ENCODE measurements at places on chromosomes 4 and X.

DNA sequence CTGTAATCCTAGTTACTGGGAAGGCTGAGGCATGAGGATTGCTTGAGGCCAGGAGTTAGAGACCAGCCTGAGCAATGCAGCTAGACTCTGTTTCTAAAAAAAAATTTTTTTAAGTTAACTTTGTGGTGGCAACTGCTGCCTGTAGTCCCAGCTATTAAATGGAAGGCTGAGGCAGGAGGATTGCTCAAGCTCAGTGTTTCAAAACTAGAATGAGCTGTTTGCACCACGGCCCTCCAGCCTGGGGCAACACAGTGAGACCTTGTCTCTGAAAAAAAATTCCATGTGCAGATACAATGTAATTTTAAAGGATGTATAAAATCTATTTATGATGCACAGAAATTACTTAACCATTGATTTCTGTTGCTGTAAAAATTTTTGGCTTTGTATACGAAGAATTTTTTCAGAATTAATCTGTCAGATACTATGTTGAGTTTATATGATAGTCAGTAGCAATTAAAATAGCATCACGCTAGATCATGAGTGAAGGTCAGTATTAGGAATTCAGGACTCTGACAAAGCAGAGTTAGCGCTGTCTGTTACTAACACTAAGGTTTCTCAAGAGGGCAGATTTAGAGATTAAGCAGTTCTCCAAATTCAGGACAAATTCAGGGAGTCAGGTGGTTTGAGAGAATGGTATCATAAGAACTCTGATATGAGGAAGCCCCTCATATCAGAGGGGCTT lies 8.3 kb upstream of the AGA start:
- no peak for DNase-seq

DNA sequence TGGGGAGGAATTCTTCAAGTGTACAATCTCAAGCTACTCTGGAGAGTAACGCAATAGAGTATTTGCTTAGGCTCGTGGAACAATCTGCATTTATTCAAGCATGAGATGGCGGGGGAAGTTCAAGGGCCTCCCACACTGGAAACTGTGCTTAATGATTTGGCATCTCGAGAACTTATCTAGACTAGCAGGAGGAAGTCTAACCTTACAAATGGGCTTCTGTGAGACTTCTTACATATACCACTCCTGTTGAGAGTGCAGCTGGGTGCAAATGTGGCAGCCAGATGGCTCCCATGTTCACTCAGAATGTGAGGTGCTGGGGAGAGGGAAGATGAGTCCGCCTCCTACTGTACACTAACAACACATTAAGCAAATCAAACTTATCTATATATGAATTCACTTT lies 29.3 kb upstream of the PTPN13 start:
- no peak for DNase-seq

DNA sequence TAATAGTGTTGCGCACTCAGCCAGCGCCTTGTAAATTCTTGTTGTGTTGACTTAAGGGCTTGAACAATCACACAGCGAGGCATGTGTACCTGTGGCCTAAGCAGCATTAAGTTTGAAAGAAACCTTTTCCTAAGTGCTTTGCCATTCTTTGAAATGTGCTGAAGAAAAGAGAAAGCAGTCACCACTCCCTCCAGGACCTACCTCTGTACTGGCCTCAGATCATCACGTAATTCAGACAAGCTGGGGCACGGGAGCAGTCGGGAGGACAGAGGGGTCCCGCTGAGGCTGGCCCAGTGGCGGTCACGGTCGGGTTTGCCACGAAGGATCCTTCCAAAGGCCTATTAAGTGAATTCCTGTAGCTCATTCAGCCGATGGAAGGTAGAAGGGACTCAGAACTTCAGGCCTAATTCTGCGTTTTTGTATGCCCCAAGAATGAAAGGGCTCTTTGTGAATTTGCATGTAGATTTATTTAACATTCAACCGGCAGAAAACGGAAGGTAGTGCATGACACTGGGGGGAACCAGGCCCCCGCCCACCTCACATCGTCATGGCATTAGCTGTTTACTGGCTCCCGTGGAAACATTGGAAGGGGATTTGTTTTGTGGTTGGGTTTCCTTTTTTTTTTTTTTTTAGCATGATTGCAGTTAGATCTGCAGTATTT lies 106.3 kb downstream of the TRAPPC11 start:
- DNase-seq, result no peak

- no peak for DNase-seq
These were observed 3.5 kb upstream of the FGFR3 start for GRCh38 chr4:1789552-1789951.

GRCh38 chr4:40990236-40990898 lies 224.0 kb downstream of the APBB2 start:
- DNase-seq, result peak; percentile 54

- DNase-seq, result no peak
These were observed 2.9 kb upstream of the PTCHD1 start for GRCh38 chrX:23331701-23332100.

DNA sequence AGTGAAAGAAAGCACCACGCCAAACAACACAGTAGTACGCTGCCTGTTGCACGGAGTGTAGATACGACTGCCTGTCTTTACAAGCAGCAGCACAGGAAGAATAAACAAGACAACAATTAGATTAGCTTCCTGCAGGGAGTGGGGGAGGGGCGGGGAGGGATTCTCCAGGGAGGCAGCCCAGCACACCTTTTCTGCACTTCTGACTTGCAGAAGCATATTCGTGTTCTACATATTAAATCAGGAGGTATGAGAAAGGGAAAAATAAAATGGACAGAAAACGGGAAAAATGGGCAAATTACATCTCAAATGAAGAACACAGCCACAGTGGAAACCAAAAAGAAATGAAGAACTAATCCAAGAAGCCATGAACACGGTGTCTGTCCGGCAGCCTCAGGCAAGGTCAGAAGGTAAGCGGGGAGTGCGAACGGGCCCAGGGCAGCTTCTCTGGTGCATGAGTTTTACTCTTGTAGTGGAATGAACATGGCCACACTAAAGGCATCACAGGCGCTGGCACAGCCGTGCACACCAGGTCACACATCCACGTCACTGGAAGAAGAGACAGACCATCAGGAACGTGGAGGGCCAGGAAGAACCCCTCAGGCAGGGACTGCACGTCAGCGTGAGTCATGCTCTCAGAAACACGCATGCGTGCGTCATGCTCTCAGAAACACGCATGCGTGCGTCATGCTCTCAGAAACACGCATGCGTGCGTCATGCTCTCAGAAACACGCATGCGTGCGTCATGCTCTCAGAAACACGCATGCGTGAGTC lies 20.1 kb upstream of the ADRA2C start:
- no peak for DNase-seq

GRCh38 chr4:123836851-123837595 lies 440.4 kb downstream of the SPRY1 start:
- DNase-seq, result no peak

GRCh38 chr4:55727746-55728145 lies 91.6 kb upstream of the NMU start:
- peak; percentile 9 for DNase-seq

DNA sequence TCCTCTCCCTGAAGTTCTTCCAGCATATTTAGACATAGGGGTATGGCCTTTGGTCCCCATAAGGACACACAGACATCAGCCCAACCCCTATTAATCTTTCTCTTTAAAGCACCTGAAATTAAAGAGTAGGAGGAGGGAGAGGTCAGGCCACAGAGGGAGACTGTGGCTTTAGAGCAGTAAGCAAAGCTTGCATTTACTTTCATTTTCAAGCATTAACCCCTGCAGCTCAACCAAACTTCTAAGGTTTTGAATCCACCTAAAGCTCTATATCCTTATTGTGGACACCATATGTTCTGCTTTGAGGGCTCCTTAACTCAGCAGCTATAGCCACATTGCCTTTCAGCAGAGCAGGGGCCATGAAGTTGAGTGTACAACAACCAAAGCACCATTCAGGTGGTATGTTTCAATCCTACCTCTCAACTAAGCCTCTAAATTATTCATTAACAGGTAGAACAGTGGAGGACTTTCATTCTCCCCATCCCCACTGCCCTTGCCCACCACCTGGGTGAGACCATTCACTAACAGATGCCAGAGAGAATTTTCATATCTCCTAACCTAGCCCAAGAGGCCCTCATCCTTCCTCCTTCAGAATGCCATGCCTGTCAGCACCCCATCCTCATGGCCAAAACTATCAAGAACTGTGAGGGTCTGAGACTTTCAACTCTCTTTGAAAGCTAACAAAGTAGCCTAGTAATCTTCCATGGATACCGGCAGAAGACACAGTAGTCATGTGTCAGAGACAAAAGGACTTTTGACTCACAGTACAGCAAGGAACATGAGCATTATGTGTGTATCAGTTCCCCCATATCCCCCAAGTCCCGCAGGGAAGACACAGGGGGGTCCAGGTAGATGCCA lies 20.8 kb downstream of the LIN54 start:
- no peak for DNase-seq

GRCh38 chr4:2871466-2871865 lies 27.8 kb downstream of the ADD1 start:
- no peak for DNase-seq

GRCh38 chr4:130026185-130026584 lies 930.2 kb downstream of the C4orf33 start:
- no peak for DNase-seq

DNA sequence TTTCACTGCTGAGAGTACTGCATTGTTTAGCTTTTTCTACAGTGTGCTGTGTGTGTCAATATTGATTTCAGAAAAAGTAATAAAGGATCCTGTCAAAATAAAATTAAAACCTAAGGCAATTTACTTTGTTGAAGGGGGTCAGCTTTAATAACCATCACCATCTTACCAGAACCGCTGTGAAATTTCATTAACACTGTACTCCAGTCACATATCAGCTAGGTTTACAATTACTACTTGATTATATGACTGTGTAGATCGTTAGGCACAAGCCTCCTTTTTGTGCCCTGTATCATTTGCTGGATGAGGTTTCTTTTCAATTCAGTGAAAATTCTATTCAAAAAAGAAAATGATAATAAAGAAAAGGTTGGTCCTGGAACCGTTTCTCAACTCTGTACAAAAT lies 917.2 kb downstream of the CENPC start:
- DNase-seq, result peak; percentile 44

DNA sequence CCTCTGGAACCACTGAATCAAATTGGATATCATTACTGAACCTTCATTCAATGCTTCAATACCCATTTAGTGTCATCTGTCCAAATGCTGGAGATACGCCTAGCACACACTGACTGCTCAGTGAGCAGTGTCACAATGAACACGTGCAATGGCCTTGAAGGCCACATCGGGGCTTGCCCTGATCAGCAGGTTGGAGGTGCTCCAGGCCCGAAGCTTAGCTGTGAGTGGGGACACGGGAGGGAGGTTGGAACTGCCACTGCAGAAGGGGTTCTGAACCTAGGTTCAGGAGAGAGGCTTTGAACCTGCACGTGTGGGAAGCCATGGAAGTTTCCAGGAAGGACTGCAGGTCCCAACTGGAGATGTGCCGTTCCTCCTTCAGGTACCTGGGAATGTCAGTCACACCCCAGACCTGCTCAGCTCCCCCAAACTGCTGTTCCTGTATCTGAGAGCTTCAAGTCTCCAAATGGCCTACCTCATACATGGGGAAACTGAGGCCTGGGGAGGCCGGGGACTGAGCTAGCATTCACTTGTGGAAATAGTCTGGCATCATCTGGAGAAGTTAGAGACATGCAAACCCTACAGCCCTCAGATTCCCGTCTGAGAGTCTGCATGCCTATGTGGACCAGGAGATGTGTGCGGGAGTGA lies 1.9 kb upstream of the WAS start:
- DNase-seq, result no peak

- DNase-seq, result no peak
These were observed 73.6 kb upstream of the QRFPR start for GRCh38 chr4:121454251-121454979.

DNA sequence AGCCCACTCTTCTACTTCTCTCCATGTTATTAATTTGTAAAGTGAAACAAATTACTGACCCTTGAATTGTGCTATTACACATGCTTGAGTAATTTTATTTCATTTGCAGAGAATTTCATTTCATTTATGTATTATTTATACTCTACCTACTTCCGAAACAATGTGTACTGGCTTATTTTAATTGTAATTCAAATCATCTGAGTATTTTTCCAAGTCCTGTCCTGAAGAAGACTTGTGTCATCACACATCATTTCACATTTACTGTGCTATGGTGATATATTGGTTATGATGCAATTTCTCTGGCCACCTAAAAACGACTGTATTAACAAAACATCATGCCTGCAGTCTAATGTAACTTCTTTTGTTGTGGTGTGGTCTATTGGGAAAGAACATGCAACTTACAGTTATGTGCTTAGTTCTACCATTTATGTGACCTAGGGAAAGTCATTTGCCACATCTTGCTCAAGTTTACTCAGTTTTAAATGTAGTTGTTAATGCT lies 384.5 kb downstream of the RPA4 start:
- DNase-seq, result no peak

DNA sequence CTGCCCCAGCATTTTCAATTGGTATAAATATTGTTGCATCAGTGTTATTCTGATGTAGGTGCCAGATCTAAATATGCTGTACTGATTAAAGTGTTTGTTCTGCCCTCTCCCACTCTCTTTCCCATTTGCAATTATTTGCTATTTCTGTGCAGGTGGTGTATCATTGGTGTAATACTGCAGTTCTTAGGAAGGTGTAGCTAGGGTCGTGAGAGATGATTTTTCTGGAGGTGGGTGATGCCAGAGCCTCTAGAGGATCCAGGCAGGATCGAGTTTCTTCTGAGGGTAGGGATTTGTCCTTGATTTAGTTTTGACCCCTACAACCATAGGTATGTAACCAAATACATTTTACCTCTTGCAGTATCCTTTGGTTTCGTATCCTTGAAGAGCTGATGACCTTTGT lies 1.9 kb downstream of the SMAD1 start:
- no peak for DNase-seq

GRCh38 chr4:105509714-105510113 lies 35.9 kb upstream of the PPA2 start:
- no peak for DNase-seq

DNA sequence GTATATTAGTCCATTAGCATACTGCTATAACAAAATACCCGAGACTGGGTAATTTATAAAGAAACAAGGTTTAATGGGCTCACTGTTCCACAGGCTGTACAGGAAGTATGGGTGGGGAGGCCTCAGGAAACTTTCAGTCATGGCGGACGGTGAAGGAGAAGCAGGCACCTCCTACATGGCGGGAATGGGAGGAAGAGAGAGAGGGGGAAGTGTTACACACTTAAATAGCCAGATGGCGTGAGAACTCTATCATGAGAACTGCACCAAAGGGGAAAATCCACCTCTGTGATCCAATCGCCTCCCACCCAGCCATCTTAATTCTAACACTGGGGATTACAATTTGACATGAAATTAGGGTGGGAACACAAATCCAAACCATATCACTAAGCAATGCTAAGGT lies 98.9 kb upstream of the SH3RF1 start:
- DNase-seq, result no peak

GRCh38 chr4:123554801-123555232 lies 158.2 kb downstream of the SPRY1 start:
- DNase-seq, result peak; percentile 43

DNA sequence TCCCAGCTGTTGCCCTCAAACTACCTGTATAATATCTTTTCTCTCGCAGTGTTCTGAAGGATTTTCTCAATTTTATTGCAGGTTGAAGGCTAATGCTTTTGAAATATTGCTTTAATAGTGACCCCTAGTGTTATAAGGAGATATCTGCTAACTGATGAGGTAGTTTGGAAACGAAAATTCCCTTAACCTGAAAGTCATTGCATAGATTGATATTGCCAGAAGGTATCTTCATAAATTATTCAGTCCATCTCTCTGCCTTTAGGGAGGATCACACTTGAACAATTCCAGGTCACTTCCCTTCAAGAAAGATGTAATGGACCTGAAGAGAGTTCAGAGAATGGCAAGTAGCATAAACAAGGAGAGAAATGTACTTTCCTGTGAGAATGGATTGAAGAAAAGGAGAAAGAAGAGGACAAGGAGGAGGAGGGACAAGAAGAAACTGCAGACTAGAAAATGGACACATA lies 44.1 kb downstream of the TIGD4 start:
- peak; percentile 24 for DNase-seq

All from SJCRH30 (cell line).